Omental fat pad (tissue), 4 donors: ENCODE measurements at places on chromosomes 6 and 20. TPM values are rescaled to one million over a fixed set of nuclear protein-coding genes. Genes with fewer than 3 reads are reported as not detected.
A peak's percentile ranks its signal among the peaks of the same experiment; 100 is the strongest.

The FLRT3 gene
- total RNA-seq = 0.63 TPM

The ULBP3 gene
- total RNA-seq = 1.8 TPM

The PKIB gene
- total RNA-seq = 7.7 TPM

DNA sequence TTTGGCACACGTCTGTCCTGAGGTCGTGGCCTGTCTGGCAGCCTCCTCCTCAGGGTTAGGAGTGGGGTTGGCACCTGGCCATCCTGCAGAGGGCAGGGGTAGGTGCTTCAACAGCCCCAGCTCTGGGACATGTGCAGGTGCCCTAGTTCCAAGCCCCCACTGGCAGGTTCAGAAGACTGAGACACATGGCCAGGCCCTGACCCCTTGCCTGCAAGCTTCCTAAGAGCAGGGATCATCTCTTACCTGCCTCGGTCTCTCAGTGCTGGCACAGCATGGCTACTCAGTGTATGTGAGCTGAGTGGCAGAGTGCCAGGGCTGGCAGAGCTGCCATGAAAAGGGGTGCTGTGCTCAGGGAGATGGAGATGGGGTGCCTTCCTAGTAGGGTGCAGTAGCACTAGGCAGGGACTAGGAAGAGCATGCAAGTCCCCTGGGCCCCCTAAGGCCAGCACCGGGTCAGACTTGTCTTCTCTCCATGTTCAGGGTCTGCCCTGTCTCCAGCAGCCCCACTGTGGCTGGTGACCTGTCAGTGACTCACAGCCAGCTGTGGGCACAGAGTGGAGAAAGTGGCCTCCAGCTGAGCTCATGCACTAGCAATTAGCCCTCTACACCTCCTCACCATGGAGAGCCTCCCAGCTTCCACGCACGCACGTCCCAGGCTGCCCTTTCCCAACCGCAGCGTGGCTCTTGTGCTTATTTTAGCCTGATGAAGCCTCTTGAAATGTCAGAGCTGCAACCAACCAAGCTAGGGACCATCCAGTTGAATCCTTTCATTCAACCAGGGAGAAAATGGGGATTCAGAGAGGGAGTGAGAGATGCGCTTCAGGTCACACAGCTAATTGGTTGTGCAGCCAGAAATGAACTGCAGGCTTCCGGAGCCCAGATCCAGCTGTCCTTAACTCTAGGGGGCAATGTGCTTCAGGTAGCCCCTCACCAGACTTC lies 116.6 kb downstream of the MRPL14 start:
- DNase-seq = peak; percentile 21

DNA sequence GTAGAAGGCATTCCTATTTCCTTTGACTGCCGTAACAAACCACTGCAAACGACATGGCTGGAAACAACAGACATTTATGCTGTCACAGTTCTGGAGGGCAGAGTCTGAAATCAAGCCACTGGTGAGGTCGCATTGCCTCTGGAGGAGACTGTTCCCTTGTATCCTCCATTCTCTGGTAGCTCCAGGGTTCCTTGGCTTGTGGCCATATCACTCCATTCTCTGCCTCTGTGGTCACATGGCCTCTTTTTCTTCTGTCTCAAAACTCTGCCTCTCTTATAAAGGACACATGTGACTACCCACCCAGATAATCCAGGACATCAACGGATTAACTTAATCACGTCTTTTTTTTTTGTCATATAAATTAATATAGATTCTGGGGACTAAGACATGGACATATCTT lies 84.4 kb downstream of the LYRM2 start:
- DNase-seq = no peak

- DNase-seq = peak; percentile 14
These were observed 3.3 kb downstream of the NPBWR2 start for GRCh38 chr20:64103871-64104666.

DNA sequence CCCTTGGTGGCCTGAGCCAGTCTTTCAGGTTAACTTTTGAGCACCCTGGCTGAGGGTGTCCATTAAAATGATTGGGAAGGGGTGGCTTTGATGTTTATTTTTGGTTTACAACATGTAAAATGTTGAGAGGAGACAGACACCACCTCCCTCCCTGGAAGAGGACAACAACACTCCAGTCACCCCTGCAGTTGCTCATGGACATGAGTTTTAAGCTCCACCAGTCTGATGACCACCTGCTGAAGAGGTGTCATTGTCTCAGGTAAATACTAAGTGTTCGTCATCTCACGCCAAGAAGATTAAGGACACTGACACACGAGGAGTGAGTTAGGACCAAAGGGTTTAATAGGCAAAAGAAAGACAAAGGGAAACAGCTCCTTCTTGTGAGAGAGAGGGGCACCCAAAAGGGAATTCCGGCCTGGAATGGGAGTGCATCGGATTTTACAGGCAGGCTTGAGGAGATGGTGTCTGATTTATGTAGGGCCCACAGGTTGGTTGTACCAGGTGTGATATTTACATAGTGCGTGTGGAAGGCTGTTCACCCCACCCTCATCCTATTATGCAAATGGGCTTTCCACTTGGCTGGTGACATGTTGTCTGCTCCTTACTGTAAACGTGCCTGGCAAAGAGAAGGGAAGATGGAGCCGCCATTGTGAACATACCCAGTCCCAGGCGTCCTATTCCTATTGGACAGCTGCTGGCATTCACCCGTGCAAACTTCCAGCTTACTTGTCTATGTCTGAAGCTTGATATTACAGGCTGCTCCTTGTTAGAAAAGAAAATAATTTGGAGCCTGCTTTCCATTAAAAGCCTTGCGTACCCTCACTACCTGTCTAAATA lies 6.6 kb downstream of the HLA-B start:
- DNase-seq = no peak

DNA sequence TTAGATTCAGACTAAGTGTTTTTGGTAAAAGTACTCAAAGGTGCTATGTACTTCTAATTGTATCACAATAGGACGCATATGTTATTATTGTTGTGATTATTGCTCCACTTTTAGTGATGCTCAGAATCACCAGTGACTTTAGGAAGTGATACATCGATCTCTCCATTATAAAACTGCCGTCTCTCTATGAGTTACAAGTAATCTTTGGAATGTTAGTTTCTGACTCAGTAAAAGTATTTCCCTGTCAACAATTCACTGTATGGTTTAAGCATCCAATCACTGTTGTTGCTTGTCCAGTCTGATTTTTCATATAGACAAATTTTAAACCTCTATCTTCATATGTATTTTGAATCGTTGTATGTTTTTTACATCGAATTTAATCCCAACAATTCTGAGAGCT lies 9.4 kb downstream of the DCBLD1 start:
- no peak for DNase-seq

DNA sequence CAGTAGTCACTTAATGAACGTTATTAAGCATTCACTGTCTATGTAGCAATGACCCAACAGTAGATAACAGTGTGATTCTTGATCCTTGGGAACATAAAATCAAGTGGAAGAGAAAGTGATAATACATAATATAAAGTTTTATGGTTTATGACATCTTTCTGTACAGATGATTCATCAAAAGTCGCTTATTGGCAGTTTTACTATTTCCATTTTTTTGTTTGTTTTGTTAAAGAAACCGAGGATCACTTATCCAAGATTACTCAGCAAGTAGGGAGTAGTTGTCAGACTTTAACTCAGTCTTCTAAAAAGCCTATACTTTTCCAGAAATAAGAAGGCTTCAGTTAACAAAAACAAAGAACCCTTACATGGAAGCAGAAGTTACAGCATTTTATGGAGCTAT lies 260.8 kb downstream of the ZFAND3 start:
- no peak for DNase-seq
